ENCODE measurements at places on chromosomes 5 and 9.

- no peak for DNase-seq
Measured at GRCh38 chr5:131538177-131538593, 96.8 kb downstream of the RAPGEF6 start.

- no peak for DNase-seq
Measured at GRCh38 chr5:144011388-144011787, 159.1 kb downstream of the YIPF5 start.

GRCh38 chr5:105730982-105731381 lies 1939.8 kb downstream of the EFNA5 start:
- no peak for DNase-seq

GRCh38 chr9:97553141-97553540 lies 51.7 kb downstream of the TMOD1 start:
- no peak for DNase-seq

Data from CD4-positive, alpha-beta T cell treated with Interleukin-21 for 1 hour (primary cell).